NCI-H510A treated with DMSO at 0.1 percent for 48 hours (cell line): ENCODE measurements at places on chromosomes 16 and 17.

DNA sequence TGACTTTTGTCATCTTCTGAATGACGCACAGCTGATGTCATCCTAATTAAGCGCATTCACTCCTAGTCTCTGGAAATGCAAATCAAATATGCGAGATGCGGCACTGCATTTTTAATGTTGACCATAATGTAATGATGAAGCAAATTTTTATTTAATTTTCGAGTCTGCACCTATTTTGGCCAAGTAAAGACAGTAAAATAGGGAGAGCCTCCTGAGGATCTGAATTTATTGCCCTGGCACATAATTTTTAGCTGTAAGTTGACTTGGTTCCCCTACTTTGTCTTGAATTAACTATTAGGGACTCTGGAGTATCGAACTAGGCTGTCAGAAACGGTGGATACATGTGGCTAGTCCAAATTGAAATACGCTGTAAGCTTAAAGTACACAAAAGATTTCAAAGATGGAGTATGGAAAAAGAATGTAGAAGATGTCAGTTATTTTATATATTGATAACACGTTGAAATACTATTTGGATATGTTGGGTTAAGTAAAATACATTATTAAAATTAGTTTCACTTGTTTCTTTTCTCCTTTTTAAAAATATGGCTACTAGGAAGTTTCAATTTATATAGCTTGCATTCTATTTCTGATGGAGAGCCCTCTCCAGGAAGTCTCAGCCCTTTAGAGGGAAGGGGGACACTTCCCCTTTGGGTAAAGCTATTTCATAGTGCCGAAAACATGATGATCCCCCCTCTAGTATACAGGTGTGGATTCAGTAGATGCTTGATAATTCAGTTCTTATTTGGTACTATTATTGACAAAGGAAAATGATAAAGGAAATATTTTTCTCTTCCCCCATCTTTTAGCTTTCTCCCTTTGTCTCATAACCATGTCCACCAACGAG is 991 bp downstream of the KPNA2 start:
- DNase-seq: no peak

DNA sequence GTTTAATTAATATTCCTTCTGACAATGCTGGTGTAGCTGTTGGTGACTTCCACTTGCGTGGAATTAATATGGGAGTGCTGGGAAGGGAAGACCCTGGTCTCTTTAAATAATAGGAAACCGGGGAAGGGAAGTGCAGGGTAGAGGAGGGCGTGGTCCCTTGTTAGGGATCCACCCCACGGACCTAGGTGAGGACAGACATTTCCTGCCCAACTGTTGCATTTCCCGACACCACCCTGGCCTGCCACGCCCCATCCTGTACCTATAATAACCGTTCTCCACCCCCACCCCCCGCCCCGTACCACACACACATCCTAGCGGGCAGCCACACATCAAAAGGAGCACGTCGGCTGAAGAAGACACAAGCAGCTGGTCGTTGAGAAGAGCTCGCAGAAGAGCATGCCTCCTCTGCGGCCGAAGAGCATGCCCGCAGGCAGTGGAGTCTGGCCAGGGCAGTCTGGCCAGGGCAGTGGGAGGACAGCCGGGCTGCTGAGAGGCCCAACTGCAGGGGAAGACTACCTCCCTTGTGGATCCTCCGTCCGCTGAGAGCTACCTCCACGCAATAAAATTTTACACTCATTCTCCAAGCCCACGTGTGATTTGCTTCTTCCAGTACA is 36.8 kb upstream of the MMD start:
- DNase-seq: no peak

- no peak for DNase-seq
These were observed 1.9 kb downstream of the ARL16 start for GRCh38 chr17:81681672-81682071.

GRCh38 chr17:66746736-66747135 is 88.2 kb upstream of the CACNG5 start:
- no peak for DNase-seq

- DNase-seq: no peak
These were observed 7.9 kb downstream of the TSNAXIP1 start for GRCh38 chr16:67814567-67814966.

GRCh38 chr16:84953190-84953746 is 58.1 kb downstream of the ZDHHC7 start:
- no peak for DNase-seq

GRCh38 chr17:79619196-79619595 is 8.3 kb upstream of the RBFOX3 start:
- no peak for DNase-seq

- DNase-seq: peak; percentile 39
These were observed 14.7 kb upstream of the CTCF start for GRCh38 chr16:67547423-67548264.
